Smooth muscle cell of the pulmonary artery (primary cell): ENCODE measurements at places on chromosomes 12 and 14. TPM values are rescaled to one million over a fixed set of nuclear protein-coding genes. Genes with fewer than 3 reads are reported as not detected.

The CMA1 gene
- total RNA-seq, result not detected in 2 replicates

The SLC10A1 gene
- not detected in 2 replicates for total RNA-seq

The RFX4 gene
- total RNA-seq, result not detected in 2 replicates

The AGAP2 gene
- 0.17 and 0.20 TPM in 2 replicates for total RNA-seq

The DNAJC22 gene
- total RNA-seq, result 0.20 and 2.1 TPM in 2 replicates
